ENCODE measurements at places on chromosomes 2 and 18. TPM values are rescaled to one million over a fixed set of nuclear protein-coding genes. Genes with fewer than 3 reads are reported as not detected.

- no peak for DNase-seq
Measured at GRCh38 chr2:161384864-161385263, 31.2 kb upstream of the TBR1 start.

Gene RESP18
- not detected for polyA plus RNA-seq

Gene NEU4
- 0.32 TPM for polyA plus RNA-seq

DNA sequence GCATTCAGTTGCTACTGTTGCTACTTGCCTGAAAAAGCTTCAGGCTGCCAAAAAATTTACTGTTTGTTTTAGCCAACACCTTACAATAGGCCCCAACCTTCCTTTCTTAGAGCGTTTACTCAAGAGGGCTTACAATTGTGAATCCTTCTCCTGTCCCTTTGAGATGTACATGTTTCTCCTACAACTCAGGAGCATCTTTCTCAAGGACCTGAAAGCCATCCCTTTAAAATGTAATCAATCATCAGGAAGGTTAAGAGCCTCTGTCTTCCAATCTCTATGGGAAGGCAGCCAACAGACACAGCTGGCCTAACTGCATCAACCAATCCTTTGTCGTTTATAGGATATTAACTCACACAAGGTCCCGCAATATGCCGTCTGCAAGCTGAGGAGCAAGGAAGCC, 3.4 kb upstream of the IER3IP1 start:
- no peak for DNase-seq

- no peak for DNase-seq
Measured at GRCh38 chr18:74534981-74535649, 815 bp downstream of the CNDP1 start.

GRCh38 chr2:236916181-236916580, 169.5 kb upstream of the COPS8 start:
- no peak for DNase-seq

- DNase-seq: no peak
Measured at GRCh38 chr18:38751211-38751610, 1185.6 kb upstream of the CELF4 start.

GRCh38 chr2:191877875-191878274, 31.0 kb upstream of the CAVIN2 start:
- DNase-seq: no peak

- no peak for DNase-seq
Measured at GRCh38 chr2:95029898-95030341, 4.4 kb downstream of the MAL start.

DNA sequence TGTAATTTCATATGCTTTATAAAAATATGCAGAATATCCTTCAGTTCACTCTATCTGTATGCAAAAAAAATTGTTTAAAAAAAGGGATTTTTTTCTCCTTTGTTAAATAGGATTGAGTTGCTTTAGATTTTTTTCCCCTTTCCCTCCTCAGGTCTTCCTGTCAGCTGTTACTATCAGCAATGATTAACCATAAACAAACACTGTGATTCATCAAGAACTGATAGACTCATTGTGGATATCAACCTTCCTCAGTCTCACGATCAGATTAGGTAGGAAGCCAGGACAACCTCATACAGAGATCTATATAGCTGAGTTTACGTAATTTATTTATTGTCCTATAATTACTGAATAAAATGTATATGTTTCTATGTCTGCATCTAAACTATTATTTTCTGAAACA, 2136.2 kb upstream of the CELF4 start:
- no peak for DNase-seq

- no peak for DNase-seq
Measured at GRCh38 chr2:210493528-210493927, 17.0 kb upstream of the LANCL1 start.

Gene CHRNG
- polyA plus RNA-seq: 0.05 TPM

Gene ASXL2
- polyA plus RNA-seq: 5.5 TPM

Gene MROH2A
- polyA plus RNA-seq: not detected

DNA sequence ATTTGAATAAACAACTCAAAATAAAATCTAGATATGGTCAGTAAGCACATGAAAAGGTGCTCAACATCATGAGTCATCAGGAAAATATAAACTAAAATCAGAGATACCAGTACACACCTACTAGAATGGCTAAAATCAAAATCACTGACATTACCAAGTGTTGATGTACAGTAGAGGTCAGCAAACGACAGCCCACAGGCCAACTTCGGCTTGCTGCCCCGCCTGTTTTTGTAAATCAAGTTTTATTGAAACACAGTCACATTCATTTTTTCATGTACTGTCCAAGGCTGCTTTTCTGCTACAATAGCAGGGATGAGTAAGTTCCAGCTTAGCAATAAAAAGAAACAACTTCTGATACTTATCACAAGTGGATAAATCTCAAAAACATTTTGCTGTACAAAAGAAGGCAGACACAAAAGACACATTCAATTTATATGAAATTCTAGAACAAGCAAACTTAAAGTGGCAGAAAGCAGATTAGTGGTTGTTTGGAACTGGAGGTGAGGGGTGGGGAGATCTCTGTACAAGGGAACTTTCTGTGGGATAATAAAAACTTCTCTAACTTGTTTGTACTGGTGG, 32.1 kb downstream of the TRAK2 start:
- no peak for DNase-seq

Gene C2orf80
- 0.97 TPM for polyA plus RNA-seq

DNA sequence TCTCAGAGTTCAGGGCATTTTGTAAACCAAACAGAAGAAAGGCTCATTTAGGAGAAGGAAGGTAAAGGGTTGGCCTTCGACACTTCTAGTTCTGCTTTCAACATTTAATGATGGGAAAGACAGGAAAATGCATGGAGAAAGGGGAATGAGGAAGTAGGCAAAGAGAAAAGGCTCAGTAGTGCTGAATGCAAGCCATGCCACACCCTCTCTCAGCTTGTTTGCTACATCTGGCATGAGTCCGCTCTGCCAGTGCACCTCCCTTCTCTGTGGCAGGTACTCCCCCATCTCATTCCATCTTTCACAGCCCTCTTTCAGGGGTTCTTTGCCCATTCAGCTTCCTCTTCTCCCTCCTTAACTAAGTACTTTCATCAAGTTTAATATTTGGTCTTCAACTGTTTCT, 120.9 kb upstream of the ITGB6 start:
- DNase-seq: no peak

DNA sequence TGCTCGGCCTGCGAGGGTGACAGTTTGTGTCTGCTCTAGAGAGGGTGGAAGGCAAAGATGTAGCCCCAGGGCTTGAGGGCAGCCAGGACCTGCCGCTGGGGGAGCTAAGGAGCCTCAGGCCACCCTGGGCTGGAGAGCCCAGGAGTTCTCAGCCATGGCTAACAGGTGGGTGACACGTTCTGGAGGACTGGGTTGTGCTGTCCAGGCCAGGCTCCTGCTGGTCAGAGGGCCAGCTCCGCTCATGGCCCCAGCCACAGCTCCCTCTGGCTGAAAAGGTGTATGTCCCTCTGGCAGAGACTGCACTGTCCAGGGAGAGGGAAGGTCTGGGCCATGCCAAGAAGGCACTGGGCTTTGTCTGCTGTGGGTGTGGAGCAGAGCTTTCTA, 19.2 kb downstream of the TMEM185B start:
- no peak for DNase-seq

- DNase-seq: peak; percentile 11
Measured at GRCh38 chr2:128775217-128775913, 456.7 kb upstream of the HS6ST1 start.

Gene LCT
- polyA plus RNA-seq: not detected

Gene FAM228A
- polyA plus RNA-seq: not detected

Gene SF3B6
- 86.6 TPM for polyA plus RNA-seq

GRCh38 chr2:241268716-241269445, 46.6 kb downstream of the HDLBP start:
- no peak for DNase-seq

- DNase-seq: no peak
Measured at GRCh38 chr18:2880473-2880872, 33.7 kb downstream of the EMILIN2 start.

- no peak for DNase-seq
Measured at GRCh38 chr2:151437630-151438029, 27.9 kb downstream of the RIF1 start.

DNA sequence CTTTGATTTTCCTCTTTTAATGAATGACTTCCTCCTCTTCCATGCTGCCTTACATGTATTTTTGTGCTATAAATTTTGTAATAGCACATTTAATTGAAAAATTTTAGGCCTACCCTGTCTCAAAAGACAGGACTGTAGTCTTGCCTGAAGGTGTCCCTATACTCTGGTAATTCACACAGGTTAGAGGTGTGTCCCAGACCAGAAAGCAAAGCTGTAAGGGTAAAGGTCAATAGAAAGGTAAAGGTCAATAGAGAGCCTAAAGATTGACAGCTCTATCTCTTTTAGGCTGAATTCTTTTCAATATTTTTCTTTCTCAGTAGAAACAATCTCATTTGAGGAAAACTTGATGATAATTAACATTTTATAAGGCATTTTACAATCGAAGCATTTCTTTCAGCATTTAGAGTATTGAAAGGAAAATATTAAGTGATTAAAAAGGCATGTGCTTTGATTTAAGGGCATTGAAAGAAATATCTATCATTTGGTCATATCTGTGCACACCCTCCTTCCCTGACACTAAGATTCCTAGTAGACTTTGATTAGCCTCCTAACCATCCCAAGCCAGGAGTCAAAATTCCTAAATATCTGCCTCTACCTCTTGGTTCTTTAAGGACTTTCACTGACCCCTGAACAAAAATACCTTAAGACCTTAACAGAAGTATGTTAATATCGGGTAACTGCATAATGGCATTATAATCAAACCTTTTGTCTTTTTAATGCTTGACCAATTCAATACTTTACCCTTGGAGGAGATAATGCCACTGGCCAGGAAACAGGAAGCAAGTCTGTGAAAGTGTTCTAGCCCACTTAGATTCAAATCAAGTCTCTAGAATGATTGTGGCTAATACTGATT, 161.8 kb upstream of the DTNA start:
- DNase-seq: no peak

Gene ITSN2
- 9.4 TPM for polyA plus RNA-seq

GRCh38 chr18:66043009-66043408, 292.2 kb downstream of the CDH7 start:
- DNase-seq: no peak

- DNase-seq: no peak
Measured at GRCh38 chr2:36485521-36485920, 112.4 kb downstream of the FEZ2 start.

Gene RIT2
- 0.46 TPM for polyA plus RNA-seq

DNA sequence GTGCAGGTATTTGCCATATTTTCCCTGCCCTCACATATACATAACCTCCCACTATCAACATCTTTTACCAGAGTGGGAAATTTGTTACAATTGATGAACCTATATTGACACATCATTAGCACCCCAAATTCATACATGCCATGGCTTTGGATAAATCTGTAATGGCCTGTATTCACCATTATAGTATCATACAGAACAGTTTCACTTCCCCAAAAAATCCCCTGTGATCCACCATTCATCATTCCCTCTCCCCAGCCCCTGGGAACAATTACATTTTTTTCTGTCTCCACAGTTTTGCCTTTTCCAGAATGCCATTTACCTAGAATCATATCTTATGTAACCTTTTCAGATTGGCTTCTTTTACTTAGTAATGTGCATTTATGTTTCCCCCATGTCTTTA, 494.5 kb downstream of the RNF144A start:
- no peak for DNase-seq

DNA sequence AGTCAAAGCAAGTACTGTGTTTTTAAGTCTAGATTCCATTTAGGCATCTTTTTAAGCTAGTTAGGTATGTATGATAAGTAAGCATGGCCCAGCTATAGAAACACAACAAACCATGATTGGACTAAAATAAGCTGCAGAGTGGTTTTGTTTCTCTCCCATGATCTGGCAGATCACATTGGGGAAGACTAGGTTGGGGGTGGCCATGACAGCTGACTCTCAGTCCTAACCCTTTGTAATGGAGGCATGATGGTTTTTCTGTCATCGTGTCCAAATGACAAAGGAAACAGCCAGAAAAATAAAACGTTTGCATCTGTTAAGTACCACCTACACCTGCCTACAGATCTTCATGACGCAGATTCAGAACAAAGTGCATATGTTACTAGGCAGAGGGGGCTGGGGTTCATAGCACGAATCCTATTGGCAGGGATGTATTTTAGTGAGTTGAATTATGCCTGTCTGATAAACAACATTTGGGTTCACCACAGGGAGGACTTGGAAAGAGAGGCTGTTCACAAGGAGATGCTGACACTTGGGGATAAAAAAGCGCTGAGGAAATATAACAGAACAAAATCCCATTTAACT, 33.8 kb upstream of the GALNT5 start:
- DNase-seq: no peak
